SW 1271 (cell line): ENCODE measurements at places on chromosomes 16 and 17.

DNA sequence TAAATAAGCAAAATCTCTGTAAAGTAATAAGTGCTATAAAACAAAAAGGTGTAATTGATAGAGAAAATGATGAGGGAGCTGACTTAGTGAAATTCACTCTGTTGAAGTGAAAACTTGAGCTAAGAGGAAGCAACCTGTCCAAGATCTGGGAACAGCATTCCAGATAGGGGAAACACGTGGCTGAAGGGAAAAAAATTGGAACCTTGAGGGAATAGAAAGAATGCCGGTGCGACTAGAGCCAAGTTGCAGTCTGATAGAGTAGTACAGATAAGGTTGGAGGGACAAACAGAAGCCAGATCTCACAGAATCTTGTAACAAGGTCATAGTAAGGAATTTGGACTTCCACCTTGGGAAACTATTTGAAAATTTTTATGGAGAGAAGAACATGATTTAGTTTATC is 623 bp upstream of the DDX52 start:
- no peak for DNase-seq

- DNase-seq: no peak
Observed at GRCh38 chr16:68689921-68690320, 44.8 kb downstream of the CDH3 start.

- no peak for DNase-seq
Observed at GRCh38 chr16:11049396-11050059, 105.2 kb downstream of the CLEC16A start.

GRCh38 chr17:40108970-40109824 is 8.8 kb upstream of the NR1D1 start:
- DNase-seq: no peak

DNA sequence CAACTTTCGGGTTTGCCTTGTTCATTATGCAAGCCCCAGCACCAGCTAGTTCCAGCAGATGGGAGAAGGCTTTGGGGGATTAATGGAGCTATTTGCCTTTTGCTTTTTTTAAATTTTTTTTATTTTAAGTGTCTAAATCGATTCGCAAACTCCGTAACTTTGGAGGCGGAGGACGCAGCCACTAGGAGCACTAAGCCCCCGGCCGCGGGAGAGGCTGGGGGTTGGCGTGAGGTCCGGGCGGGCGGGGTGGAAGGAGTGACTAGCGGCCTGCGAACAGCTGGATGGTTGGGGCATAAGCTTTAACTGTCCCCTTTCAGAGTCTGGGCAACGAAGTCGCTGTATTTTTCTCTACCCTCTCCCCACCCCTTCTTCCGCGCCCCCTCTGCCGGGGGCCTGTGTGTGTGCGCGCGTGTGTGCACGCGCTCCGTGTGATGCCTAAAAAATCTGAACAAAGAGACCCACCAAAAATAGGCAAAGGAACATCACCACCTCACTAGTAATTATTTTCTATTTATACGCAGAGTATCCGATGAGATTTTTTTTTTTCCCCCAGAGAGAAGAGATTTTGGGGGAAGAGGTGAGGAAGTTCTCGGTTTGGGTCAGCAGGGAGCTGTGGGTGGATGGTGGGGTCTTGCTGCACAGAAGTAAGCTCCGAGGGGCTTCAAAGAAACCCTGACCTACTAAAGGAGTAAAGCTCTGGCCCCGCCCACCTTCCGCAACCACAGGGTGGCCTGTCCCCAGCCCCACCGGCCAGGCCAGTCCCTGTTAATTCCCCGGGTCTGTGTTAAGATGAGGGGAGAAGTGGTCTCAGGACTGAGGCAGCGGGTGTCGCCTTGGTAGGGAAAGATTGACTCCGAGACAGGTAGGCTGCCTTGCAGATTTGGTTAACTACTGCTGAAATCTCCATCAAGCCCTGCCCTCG is 2.3 kb downstream of the SHISA9 start:
- no peak for DNase-seq

GRCh38 chr16:74450236-74450635 is 29.0 kb upstream of the CLEC18B start:
- DNase-seq: no peak

DNA sequence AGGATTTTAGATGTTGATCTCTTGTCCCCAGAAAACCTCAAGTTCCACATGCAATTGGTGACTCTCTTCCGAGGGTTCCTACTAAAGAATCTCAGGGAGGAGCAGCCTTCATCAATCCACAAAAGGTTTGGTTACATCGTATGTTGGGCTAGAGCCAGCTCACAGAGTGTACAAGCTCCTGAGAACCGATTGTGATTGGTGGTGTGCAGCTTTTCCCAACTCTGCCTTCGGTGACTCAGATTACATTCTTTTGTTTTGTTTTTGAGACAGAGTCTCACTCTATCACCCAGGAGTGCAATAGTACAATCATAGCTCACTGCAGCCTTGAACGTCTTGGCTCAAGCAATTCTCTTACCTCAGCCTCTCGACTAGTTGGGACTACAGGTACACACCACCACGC is 172.4 kb downstream of the PMP22 start:
- no peak for DNase-seq

DNA sequence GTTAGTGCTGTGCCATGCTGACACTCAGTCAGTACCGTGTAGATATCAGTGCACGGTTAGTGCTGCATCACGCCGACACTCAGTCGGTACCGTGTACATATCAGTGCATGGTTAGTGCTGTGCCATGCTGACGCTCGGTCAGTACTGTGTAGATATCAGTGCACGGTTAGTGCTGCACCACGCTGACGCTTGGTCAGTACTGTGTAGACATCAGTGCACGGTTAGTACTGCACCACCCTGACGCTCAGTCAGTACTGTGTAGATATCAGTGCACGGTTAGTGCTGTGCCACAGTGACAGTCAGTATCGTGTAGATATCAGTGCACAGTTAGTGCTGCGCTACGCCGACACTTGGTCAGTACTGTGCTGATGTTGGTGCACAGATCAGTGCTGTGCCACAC is 102.8 kb upstream of the ZNF469 start:
- no peak for DNase-seq

DNA sequence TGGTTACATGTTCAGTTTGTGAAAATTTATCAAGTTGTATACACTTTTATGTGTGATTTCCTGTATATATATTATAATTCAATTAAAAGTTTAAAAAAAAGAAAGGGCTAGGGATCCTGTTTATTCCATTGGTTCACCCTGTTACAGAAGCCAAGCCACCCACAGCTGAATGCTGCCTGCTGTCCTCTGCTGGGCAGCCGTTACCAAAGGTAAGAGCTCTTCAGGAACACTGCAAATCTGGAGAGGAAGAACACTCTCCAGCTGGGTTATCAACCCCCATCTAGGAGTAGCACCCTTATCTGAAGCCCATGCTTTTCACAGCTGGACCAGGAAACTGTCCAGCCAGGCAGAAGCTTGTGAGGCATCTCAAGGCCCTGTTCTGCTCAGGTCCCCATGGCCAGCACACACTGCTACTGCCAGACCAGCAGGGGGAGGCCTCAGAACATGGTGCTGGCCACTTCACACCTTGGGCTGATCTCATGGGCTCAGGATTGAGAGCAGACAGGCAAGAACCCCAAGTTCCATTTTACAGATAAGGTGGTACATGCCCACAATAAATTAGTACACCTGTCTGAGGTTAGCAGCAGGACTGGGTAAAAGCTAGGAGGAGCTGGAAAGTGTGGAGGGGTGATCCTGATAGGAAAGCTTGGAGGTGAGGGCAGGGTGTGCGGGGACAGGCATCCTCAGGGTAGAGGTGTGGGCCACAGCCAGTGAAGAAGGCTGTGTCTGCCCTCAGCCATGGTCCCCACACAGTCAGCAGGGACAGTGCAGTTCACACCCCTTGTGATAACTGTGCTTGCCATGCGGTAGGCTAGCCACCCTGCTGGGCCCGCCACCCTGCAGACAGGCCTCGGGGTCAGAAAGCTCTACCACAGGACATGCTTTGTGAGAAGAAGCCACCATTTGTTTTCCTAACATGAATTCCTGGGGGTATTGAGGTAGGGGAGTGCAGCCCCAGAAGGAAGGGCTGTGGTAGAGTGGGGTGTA is 54.3 kb upstream of the SREBF1 start:
- DNase-seq: peak; percentile 79

GRCh38 chr16:74296104-74296431 is 546 bp upstream of the PSMD7 start:
- no peak for DNase-seq

DNA sequence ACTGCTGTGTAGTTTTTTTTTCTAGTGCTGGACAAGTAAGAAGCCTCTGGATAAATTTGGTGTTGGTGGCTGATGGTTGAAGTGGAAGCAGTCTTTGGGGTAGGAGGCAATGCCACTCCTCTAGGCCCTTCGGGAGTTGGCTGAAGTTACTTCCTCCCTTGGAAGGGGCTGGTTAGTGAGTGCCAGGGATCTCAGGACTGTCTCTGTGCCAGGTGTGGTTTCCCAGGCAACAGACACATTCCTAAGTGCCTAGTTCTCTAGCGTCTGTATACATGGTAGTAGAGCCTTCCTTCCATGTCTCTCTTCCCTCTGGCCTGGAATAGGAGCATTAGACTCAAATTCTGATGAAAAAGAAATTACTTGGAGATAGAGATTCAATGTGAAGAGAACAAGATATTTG is 15.3 kb downstream of the TMEM98 start:
- no peak for DNase-seq

DNA sequence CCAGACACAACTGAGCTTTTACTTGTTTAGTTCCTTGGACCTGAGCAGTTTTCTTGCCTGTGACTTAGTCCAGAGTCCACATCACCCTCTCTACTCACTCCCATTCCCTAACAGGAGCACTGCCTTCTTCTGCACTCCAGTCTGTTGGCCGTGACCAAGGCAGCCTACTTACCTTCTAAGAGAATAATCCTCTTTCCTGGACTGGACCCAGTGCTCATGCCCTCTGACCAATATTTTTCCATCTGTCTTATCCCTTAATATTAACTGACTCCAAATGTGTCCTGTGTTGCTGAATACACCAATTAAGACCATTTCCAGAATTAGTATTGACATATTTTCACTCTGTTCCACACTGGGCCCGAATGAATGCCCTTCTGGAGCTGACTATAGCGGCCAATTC is 681.0 kb upstream of the KIF2B start:
- DNase-seq: no peak

DNA sequence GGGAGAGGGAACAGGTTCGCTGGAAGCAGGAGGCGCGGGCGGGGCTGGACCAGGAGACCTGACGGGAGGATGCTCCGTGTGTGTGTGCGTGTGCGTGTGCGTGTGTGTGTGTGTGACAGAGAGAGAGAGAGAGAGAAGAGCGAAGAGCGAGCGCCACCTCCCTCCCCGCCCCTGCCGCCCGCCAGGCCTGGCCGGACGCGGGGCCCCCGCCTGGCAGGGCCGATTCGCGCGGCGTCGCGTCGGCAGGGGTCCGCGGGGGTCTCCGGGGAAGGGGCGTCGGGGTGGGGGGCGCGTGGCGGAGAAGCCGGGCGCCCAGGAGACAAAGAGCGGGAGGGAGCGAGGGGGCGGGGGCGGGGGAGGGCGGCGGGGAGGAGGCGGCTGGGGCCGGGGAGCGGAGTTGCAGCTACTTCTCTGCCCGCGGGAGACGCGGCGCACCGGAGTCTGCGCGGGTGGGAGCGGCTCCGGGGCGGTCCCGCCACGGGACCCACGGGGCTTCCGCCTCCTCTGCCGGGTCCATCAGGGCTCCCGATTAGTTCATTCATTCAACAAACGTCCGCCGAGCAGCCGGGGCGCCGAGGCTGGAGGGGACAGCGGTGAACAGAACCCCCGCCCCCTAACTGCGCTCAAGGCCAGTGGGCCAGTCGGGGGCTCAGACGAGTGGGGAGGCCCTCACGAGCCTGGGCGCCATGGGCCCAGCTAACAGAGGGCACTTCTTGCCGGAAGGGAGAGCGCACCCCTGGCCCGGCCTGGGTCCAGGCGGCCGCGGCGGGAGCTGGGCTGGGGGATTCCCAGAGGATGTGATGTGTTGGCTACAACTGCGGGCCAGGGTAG is at the start of gene SAMD14:
SAMD14 (minus strand) TSS at position 433 of the 831 bp plus-strand sequence. CDS start 5,201 bp downstream, outside the sequence.
- DNase-seq: no peak

DNA sequence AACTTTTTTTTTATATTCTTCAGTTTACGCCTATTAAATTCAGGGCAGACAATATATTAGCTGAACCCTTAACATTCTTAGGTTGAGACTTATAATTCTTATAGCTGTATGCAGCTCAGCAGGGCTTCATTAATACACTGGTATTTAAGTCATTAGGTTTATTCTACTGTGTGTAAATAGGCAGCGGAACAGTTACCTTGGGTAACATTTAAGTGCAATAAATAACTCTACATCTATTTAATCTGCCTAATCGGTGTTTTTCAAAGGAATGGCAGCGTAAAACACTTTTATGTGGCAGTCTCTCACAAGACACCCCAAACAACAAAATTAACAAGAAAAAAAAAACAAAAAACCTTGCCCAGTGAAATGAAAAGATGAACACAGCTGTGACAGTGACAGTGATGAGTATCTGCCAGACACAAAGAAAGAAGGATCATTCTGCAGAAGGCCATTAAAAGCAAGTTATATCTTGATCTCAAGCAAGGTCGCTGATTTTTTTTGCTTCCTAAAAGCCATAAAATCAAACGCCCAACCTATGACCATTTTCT is 32.6 kb downstream of the KCNJ2 start:
- no peak for DNase-seq

DNA sequence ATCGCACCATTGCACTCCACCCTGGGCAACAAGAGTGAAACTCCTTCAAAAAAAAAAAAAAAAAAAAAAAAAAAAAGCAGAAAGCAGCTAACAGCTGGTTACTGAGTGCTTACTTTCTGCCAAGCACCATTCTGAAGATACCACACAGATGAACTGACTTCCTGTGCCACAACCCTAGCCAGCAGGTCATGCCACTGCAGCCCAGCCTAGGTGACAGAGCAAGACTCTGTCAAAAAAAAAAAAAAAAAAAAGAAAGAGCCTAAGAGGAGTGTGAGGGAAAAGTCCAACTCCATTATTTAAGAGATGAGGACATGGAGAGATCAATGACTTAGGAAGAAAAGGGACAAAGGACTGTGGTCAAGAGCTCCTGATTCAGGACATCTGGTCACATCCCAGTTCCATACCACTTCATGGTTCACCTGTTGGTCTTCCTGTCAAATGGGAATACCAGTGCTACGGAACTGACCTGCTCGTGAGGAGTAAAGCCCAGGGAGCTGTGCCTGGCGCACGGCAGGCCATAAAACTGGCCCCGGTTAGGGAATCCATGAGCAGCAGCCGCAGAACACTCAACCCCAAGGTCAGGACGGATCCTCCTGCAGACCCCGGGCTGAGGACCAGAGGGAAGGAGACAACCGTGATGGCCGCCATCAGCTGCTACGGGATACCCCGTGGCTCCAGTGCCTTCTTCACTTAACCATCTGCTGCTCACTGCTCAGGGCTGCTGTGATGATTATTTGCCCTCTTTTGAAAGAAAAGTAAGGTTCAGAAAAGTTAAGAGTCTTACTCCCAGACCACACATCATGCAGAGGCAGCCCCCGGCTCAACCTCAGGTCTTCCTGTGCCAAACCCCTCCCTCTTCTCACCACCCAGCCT is 950 bp downstream of the KLHDC4 start:
- DNase-seq: no peak
